A549 (cell line): ENCODE measurements at places on chromosomes 13 and 19. TPM values are rescaled to one million over a fixed set of nuclear protein-coding genes. Genes with fewer than 3 reads are reported as not detected.

DNA sequence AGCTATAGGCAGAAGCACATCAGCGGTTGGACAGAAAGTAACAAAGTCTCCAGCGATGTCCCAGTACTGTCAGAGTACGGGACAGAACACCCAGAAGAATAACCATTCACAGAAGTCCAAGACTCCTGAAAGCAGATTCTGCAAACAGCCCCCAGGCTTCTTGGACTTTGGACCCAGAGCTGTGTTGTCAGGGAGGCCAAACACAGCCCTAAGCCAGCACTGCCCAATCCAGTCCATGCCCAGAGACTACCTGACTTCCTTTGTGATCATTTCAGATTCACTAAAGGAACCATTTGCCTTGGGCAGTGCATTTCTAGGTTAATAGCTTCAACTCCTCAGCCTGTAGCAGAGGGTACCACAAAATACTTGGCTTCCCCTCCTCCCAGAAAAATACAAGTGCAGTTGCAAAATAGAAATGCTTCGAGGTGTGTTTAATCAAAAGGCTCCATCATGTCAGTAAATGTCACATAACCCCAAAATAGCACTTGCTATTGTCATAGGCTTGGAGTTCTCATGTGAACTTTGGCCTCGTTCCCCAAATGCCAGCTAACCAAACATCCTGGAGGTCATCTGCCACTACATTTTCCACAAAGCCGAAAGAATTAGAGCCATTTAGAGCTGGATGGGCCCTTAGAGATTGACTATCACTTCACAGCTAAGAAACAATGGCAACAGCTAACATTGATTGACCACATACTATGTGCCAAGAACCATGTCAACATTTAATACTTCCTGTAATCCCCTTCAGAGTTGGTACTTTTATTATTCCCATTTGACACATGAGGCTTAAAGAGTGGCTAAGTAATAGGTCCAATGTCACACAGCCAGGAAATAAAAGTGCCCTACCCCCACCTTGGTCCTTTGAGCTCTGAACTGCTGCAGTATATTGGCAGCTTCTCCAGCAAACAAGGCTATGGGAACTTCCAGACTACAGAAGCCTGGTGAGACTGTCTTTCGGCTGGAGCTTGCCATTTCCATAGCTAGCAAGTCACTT, 329.9 kb downstream of the FOXO1 start:
- no peak for DNase-seq

- DNase-seq = no peak
Observed at GRCh38 chr13:73040968-73041596, 17.7 kb upstream of the KLF5 start.

GRCh38 chr13:60720590-60720989, 323.6 kb downstream of the TDRD3 start:
- no peak for DNase-seq

DNA sequence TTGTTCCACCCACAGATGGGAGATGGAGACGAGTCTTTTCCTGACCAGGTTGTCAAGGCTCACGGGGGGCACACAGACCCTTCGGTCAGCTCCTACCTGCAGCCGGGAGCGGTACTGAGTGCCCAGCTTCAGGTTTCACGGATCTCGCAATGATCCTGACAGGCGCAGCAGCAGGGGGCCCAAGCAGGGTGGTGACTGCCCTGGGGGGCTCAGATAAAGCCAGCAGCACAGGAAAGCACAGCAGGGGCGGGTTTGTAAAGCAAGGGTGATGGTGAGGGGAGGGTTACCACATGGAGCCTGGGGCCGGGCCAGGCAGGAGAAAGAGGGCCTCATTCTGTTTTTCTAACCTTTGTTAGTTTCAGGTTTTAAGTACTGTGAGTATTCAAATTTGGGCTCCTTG, 41.7 kb upstream of the ATP11A start:
- no peak for DNase-seq

DNA sequence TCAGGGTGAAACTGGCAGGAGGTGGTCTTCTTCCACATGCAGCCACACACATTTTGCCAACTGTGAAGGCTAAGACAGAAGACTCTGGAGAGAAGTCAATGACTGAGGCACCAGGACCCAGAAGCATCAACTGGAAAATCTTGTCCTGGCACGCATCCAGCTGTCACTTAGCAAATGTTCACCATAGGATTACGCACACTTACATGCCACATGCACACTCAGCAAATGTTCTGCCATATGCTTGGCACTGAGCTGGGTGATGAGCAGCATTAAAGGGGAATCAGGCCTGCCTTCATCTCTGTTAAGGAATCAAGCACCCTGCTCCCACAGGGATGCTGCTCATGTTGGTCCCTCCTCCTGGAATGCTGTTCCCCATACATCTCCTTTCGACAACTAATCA, 5.1 kb downstream of the ZNF599 start:
- DNase-seq = no peak

The TSPAN16 gene
- not detected in 3 replicates for polyA plus RNA-seq
